ENCODE measurements at places on chromosomes 2 and 18.

DNA sequence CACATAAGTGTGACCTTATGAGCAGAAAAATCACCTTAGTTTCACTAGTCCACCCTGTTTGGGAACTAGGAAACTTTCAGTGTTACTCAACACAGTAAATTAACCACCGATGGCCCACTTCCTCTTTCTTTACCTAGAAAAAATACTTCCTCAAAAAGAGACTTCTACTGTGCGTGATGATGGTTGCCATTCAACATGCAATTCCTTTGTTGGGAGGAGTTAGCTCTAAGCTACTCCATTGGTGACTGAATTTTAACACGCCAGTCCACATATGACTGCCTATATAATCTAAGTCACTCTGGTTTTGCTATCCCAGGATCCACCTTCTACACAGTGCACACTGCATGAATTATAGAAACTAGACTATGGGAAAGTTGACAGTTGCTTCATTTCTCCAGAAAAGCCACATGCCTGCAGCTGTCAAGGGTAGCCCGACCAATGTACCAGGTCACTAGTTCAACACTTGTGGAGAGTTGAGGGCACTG is 47.8 kb upstream of the REG3G start:
- DNase-seq = no peak

DNA sequence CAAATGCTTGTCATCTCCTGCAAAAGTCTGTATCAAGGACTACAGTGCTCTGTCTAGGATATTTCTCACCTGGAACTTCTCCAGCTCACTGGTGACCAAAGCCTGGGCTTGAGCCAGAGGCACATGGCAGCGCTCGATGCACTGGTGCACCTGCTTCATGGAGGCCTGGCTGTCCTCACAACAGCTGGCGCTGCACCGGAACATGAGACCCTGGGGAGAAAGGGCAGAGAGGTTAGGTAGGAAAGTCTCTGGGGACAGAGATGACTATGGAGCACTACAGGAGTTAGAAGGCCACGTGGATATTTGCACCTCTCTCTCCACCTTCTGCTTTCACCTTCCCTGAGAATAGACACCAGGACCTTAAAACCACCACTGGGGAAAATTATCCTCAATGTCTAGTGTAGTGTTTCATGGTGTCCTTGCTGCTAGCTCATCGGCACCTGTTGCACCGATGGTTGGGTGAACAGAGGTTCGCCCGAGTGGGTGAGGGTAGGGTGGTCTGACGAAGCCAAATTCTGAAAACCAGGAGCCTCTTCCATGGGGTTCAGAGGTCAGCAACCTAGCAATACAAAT is 1.0 kb downstream of the FAM136A start:
- DNase-seq = no peak

DNA sequence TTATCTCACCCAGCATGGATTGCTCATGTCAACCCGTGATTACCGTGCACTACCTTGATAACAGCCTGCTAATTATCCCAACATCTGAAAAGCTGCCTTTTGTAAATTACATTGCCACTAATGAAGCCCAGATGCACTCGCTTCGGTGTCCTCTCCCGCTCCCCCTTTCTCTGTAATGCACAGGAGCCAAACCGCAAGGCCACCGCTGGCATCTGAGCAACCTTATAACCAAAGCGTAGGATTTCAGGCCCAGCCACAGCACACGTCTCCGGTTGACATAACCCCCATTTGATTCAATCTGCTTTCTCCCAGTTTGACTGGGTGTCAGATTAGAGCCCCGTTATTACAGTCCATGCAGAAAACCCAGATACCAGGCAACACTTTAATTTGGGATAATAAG is 341.2 kb downstream of the ALK start:
- no peak for DNase-seq

DNA sequence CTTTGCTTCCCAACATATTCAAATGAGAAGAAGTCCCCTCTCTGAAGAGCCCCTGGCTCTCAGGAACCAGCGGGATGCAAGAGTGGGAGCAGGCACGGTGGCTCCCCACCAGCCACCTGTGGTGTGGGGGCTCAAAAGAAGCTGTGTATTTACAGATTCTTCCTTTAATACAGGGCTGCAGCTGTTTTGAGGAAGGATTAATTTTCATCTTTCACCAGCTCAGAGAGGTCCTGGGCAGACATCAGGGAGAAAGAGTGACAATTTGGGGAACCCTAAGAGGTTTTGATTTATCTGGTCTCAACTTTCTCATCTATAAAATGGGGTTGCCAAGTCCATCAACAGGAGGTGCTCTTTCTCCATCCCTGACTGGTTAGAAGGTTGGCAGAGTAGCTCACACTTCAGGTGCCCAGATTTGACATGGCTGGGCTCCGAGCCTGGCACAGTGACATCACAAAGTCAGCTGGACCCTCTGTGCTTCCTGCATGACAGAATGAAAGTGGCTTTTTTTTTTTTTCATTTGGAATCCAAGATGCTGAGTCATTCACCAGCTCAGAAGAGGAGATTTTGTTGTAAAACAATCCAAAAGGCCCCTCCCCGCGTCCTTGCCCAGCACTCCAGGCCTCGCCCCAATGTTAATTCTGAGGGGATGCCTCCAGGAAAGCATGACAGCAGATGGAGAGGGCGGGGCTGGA is 15.5 kb upstream of the SIX2 start:
- DNase-seq = no peak

GRCh38 chr18:48817021-48817461 is 133.7 kb downstream of the SMAD7 start:
- no peak for DNase-seq

- no peak for DNase-seq
These were observed 21.5 kb downstream of the SOS1 start for GRCh38 chr2:39099310-39099869.

DNA sequence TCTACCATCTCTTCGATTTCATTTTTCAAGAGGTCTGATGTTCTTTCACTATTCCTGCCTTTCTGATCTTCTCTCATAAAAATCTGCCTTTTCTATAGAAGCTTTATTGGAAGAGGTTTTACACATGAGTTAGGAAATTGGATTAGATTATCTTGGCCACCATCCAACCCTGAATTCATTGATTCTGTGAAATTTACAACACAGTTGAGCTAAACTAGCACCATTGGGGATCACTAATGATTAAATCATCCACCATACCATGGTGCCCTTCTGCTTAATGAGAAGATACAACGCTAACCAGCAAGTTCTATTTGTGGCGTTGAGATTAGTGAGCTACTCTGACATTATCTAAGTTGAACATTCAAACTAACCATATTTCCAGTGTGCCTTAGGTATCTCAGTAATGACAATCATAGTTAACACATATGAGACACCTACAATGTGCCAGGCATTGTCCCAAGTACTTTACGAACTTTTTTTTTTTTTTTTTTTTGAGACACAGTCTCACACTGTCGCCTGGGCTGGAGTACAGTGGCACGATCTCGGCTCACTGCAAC is 17.3 kb upstream of the LBH start:
- DNase-seq = no peak

DNA sequence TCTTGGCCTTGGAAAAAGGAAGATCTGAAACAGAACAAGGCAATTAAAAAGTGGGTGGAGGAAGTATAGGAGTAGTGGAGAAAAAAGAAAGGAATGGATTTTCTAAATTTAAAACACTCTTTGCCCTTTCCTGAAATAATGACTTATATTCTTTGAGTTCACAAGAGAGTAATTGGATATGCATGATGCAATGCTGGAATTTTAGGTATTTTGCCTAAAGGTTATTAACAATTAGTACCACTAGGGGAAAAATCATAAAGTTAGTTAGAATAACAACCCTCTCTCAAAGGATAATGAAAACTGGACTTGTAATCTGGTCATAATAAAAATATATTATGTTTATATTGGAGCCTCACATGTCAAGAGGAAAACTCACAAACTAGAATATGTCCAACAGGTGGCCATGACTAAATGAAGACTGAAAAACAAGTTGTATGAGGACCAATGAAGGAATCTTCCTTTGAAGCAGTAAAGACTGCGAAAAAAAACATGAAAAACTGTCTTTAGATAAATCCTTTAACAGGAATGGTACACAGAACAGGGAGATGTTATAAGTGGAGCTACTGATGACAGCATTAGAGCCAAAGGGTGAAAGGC is 281.8 kb downstream of the NCKAP5 start:
- no peak for DNase-seq

DNA sequence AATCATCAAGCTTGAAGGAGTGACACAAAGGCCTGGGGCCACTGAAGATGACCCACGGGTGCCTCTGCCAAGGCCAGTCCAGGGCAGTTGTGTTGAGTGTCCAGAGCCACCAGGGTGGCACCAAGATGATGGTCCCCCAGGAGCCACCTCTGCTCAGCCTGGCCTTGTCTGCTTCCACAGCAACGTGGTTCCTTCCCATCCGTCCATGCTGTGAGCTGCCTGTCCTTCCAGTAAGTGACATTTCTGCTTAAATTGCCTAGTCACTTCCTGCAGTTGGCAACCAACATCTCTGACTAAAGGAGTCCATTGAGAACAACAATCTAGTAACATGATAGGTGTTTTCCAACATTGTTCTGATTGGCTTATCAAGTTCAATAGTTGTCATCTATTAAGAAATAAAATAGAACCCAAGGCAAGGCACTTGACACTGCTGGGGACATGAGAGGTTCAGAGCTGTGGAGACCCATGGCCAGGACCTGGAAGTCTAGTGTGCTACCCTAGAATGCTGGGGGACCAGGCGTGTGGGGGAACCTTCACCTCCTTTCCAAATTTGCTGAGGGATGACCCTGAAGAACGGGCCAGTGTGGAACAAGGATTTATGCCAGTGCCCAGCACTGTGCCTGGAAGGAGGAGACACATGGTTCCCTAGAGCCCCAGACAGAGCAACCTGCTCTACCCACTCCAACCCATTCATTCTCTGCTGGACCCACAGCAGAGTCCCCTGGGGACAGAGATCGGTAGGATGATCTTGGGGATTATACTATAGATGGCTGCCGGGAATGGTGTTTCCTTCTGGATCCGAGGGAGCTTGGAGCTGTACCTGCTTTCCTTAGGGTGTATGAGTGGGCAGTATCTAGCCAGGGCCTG is 98.9 kb upstream of the EPC2 start:
- no peak for DNase-seq

DNA sequence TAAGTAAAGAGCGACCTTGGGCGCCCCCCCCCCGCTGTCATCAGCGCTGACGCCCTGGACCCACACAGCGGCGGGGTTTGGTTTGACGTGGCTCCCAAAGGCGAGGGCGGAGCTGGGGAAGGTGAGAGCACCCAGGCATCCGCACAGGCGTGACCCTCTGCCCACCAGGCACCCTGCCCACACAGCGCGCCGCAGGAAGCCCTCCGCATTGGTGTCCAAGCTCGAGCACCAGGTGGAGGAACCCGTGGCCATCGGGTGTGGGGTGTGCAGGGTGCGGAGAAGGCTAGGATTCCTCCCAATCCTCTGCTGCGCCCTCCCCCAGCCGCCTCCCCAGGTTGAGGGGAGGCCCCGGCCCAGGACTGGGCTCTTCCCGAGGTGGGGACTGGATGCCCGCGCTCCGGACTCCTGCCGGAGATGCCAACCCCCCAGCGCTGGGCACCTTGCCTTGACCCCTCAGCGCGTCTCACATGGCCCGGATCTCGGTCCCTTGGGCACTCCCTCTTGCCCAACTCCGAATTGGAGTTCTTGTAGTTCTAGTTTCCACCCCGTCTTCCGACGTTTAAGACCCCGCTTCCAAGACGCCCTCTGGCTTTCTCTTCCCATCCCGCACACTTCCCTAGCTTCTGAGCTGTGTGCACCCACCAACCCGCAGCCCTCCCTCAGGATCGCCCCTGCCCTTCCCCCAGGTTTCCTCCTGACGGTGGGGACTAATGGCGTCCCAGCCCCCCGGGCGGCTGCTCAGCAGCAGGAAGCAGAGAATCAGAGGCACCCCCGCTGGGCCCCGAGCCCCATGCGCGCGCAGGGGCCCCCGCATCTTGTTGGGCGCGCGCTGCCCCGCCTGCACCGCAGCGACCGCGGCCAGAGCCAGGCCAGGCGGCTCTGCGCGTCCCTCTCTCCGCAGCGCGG is 25.9 kb upstream of the RESP18 start:
- DNase-seq = no peak

- DNase-seq = no peak
These were observed 17.4 kb downstream of the LRP2 start for GRCh38 chr2:169344736-169345485.

DNA sequence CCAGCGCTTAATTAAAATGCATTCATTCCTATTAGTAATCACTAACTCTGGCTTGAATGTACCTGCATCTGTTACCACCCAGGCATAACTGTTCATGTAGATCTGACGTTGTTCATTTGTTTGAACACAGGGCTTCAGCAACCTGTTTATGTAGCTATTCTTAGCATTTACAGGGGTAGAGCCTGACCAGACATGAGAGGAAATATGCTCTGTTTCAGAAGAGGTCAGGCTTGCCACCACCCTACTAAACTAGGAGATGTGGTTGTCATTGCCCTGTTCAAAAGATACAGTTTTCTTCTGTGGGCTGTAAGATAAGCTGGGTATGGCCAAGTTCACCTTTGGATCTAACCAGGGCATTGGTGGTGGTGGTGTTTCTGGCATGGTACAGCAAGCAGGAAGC is 8.8 kb downstream of the MGAT5 start:
- DNase-seq = no peak

- DNase-seq = no peak
These were observed 39.5 kb downstream of the ZNF804A start for GRCh38 chr2:184637781-184638180.
